ENCODE measurements at places on chromosomes 4 and X. TPM values are rescaled to one million over a fixed set of nuclear protein-coding genes. Genes with fewer than 3 reads are reported as not detected.

GRCh38 chr4:1523907-1524636 is 117.8 kb upstream of the NKX1-1 start:
- H3K4me1 ChIP-seq: no peaks in the 10 kb centered on the region
- H3K4me3 ChIP-seq: no peak overlapping the region
- peaks cover 89% of the 10 kb centered on the region for H3K27me3 ChIP-seq
- DNase-seq: no peak
- H3K36me3 ChIP-seq: no peaks in the 10 kb centered on the region

DNA sequence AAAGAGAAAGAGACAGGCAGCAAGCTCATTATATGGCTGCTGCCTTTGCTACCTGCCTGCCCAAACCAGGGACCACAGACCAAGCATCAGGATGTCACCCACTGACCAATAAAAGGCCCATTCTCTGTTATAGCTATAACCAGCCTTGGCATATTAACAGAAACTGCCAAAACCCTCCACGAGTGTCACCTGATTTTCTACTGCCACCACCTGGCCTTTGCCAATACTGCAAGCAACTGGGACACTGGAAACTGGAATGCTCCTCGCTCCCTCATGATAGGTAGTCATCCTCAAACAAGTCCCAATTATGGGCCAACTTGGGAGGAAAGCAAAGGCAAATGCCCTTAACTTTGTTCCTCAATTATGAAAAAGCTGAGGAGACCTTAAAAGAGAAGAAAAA is 76.0 kb downstream of the SPIN4 start:
- no peaks in the 10 kb centered on the region for H3K36me3 ChIP-seq
- H3K4me1 ChIP-seq: no peaks in the 10 kb centered on the region
- no peak overlapping the region for H3K27ac ChIP-seq
- DNase-seq: peak; percentile 12
- no peaks in the 10 kb centered on the region for H3K27me3 ChIP-seq

- no peak for DNase-seq
- no peaks in the 10 kb centered on the region for H3K27me3 ChIP-seq
- H3K4me1 ChIP-seq: no peaks in the 10 kb centered on the region
- no peak overlapping the region for H3K4me3 ChIP-seq
Measured at GRCh38 chrX:23381099-23382087, 46.7 kb downstream of the PTCHD1 start.

GRCh38 chrX:9320940-9321339 is 143.9 kb upstream of the TBL1X start:
- DNase-seq: no peak
- H3K27me3 ChIP-seq: no peaks in the 10 kb centered on the region
- no peak overlapping the region for H3K4me3 ChIP-seq
- no peaks in the 10 kb centered on the region for H3K36me3 ChIP-seq
- no peak overlapping the region for H3K27ac ChIP-seq

DNA sequence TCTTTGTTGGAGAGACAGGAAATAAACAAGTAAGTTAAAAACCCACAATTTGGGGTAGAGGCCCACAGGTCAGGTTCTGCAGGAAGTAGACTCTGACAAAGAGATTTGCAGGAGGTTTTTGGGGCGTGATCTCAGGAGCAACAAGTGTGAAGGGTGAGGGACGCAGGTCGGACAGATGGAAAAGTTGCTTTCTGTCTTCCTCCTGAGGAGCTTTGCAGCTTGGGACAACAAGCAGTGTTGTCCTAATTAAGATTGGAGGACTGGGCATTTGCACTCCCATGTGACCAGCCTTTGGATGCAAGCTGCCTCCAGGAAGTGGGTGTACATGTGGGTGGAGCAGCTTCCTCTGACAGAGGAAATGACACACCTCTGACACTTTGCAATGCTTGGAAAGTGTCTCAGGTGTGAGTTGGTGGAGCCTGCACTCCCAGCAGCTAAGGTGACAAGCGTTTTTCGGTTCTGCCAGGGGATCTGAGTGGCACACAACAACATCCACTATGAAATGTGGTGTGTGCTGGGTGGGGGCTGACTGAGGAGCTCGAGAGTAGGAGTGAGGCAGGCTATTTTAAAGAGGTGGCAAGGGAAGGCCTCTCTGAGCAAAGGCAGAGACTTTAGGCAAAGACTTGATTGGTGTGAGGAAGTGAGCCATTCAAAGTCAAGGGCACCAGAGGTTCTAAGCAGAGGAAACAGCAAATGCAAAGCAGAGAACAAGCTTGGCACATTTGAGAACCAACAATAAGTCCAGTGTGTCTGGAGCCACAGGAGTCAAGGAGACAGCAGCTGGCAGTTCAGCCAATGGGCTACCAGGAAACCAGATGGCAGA is 339.8 kb upstream of the GATB start:
- H3K4me3 ChIP-seq: no peak overlapping the region
- no peak overlapping the region for H3K27ac ChIP-seq
- H3K4me1 ChIP-seq: peaks cover 29% of the 10 kb centered on the region
- no peaks in the 10 kb centered on the region for H3K27me3 ChIP-seq
- H3K36me3 ChIP-seq: no peaks in the 10 kb centered on the region

GRCh38 chr4:19286924-19287323 is 964.8 kb upstream of the SLIT2 start:
- H3K4me1 ChIP-seq: no peaks in the 10 kb centered on the region
- no peak overlapping the region for H3K4me3 ChIP-seq
- H3K27ac ChIP-seq: no peak overlapping the region
- H3K27me3 ChIP-seq: no peaks in the 10 kb centered on the region
- no peaks in the 10 kb centered on the region for H3K36me3 ChIP-seq

Gene MXRA5
- total RNA-seq: not detected

Measured in PC-9 (cell line).